ENCODE measurements at places on chromosomes 6 and 20.

DNA sequence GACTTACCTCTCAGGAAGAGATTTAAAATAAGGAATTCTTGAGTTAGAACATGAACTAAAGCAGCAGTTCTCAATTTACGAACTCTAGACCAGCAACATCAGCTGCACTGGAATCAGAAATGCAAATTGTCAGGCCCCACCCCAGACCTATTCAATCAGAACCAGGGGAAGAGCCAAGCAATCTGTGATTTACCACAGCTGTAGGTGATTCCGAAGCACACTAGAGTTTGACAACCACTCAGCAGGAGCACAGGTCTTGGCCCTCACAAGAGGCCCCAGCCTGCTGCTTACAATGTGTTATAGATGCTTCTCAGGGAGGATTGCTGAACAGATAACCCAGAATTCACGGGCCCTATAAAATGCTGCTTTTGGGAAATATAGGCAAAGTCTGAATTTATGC, 279.2 kb downstream of the PTPRK start:
- DNase-seq, result no peak

GRCh38 chr6:141265756-141266623, 866.7 kb upstream of the GJE1 start:
- no peak for DNase-seq

GRCh38 chr6:15322184-15322583, 76.3 kb downstream of the JARID2 start:
- no peak for DNase-seq

DNA sequence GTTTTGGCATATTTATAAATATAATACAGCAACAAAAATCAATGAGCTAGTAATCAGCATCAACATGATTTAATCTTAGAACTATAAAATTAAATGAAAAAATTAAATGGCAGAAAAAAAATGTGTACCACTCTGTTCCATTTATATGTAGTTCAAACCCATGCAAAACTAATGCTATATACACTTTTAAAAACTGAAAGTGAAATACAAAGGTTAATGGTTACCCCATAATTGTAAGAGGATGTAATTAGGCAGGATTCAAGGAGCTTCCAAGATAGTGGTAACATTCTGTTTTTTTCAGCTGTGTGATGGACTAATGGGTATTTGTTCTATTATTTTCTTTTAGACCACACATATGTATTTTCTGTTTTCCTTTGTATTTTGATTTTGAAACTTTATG, 492.1 kb downstream of the UTRN start:
- no peak for DNase-seq

GRCh38 chr6:106849120-106849519, 125.4 kb downstream of the CD24 start:
- DNase-seq, result no peak

DNA sequence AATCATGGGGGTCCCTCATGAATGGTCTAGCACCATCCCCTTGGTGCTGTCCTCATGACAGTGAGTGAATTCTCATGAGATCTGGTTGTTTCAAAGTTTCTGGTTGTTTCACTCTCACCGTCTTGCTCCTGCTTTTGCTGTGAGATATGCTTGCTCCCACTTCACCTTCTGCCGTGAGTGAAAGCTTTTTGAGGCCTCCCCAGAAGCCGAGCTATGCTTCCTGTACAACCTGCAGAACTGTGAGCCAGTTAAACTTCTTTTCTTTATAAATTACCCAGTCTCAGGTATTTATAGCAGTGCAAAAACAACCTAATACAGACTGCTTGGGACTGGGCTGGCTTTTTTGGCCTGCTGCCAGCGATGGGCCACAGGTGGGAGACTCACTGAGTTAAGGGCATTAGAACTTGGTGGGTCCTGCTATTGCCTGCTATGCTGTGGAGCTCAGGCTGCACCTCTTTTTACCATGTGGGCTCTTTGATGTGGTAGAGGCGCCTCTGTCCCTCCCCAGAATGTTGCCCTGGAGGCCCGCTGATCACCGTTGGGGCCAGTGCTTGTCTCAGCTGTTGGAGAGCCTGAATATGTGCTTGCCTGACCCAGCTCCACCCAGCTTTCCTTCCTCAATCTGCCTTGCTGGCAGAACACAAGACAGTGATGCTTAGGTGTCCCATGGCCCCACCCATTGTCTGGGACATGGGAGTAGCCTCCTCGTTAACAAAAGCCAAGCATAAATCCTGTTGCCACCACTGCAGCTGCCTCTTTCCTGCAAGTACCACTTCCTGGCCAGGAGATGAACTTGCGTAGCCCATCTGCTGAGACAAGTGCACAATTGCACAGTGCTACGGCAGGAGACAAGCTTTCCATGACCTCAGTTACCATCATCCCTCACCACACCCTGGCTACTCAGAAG, 47.1 kb downstream of the IGF2R start:
- DNase-seq, result no peak

GRCh38 chr20:53699906-53700305, 106.3 kb upstream of the ZNF217 start:
- no peak for DNase-seq

DNA sequence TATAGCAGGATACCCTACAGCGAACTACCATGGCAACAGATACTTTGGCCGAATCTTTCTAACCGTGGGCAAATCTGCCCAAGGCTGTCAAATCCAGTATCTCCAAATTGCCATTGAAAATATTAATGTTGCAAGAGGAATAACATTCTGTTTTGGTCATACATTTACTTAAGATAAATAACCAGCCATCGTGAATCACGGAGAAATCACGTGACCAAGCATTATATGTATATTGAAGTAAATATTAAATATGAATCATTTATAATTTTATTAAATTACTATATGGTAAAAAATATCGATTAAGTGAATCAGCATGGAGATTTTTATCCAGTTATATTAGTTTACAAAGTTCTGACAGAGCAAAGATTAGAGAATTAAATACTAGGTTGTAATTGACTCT, 714.6 kb upstream of the GJE1 start:
- DNase-seq, result no peak

DNA sequence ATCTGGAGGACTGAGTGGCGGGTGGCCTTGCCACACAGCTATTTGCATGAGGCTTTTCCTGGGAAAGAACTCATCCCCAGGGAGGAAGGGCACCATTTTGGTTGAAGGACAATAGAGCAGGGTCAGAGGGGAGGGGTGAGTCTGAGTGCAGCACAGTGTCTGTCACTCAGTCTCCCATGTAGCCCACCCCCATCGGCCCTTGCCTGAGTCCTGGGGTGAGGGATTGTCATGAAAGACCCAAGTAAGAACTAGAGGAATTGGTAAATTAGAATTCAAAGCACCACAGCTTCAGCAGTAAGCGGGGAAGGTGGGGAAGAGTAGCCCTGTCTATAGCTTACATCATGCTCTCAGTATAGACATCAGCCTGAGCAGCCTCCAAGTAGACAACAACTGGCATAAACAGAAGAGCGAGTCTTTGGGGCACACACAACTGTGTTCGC, 90.4 kb upstream of the TMEM30A start:
- DNase-seq, result no peak

DNA sequence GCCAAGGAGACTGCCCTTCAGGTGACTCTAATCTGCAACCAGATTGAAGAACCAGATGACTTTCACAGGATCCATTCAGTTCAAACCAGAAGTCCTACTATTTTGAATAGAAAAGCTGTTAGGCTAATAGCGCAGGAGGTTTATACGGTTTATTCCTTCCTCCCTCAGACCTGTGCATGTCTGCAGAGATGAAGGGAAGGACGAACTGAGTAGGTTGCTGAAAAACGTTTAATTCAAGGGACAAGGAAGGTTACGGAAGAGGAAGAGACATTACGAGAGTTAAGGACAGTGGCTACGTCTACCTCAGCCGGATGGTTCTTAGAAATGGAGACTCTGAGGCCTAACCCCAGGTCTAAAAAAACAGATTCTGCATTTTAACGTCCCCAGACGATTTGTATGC, 978 bp downstream of the AURKA start:
- no peak for DNase-seq

DNA sequence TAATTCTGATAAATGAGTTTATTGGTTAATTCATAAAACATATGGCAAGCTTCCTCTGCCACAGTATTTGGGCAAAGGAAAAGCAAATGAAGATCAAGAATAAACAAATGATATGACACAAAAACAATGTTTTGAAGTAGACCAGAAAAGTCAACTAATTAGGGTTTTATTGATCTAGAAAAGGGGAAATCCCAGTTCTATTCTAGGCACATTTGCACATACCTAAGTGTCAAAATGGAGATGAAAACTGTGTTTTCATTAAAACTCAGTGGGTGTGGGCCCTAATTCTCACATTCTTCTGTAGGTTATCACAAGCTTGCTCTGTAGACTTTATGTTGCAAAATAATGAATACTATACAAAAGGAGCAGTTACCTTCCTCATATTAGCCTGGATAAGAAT, 69.0 kb upstream of the TENT5A start:
- no peak for DNase-seq

DNA sequence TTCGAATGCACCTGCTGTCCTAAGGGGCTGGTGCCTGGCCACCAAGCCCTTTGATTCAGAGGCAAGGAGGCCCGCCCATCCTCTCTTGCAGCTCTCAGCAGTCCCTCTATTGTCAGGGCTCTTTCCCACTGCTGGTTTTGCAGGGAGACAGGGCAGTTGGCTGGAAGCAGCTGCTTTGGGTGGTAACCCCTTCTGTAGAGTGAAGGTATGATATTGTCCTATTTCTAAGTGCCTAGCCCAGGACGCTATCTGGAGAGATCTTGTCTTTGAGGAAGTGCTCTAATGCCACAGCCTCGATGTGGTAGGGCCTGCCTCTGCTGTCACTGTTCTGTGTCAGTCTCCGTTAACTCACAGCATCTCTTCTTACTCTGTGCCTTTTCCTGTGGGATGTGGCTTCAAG, 5.6 kb downstream of the PLCG1 start:
- DNase-seq, result no peak

GRCh38 chr6:27591699-27592480, 119.0 kb upstream of the ZNF184 start:
- DNase-seq, result no peak

- DNase-seq, result no peak
Observed at GRCh38 chr6:18154507-18155149, at the start of gene TPMT. TSS of gene TPMT (minus strand) at chr6:18155077. CDS start at chr6:18149127, 5,950 bp downstream.

DNA sequence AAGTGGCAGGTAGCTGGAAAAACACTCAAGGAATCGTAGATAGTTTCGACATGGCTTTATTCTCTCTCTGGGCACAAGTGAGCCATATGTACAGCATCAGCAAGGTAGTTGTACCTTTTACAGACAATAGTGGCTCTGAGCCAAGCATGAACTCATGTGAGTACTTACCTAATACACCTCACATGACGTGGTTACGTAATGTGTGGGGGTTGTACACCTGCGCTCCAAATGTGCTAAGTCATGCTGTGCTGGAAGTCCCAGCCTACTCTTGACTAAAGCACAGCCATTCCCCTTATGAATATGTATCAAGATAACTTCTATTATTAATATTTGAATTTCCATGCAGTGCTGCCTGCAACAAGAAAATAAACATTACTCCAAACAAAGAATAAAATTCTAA, 78.8 kb upstream of the HMGN3 start:
- no peak for DNase-seq

DNA sequence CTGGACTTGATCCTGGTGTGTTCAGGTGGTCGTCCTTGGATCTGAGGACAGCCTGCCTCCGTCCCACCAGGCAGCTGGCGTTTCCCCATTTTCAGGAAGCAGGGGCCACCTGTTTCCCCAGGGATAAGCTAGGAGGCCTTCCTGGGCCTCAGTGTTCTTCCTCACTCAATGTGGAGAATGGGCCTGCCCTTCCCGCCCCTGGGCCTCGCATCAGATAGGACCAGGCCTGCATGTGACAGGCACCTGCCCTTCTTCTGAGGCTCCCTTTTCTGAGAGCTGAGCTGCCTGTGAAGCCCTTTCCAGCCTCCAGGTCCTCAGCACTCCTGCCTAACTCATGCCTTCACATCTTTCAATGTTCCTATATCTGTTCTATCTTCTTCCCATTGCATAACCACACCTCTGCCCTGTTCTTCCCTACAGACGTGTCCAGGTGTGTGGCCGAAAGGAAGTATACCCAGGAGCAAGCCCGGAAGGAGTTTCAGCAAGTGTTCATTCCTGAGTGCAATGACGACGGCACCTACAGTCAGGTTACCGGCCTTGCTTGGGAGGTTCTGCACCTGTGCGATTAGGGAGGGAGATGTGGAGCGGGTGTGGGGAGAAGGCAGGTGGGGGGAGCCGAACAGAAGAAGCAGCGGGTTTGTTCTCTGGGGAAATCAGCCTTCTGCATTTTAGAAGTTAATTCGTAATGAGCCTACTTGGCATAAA, 85.1 kb downstream of the SMOC2 start:
- no peak for DNase-seq

DNA sequence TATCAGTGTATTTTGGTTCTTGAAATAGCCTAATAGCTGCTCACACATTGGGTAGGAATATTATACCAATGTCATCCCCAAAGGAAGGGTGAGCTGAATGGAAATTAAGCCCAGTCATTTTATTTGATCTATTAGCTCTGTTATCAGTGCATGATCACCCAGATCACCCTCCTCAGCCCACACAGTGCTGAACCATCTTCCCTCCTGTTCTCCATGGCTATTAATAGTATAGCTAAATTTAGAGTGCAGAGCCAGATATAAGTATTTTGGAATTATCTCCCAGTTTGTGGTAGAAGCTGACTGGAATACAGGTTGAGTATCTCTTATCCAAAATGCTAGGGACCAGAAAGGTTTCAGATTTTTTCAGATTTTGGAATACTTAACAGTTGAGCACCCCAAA, 45.4 kb downstream of the KCTD20 start:
- no peak for DNase-seq

DNA sequence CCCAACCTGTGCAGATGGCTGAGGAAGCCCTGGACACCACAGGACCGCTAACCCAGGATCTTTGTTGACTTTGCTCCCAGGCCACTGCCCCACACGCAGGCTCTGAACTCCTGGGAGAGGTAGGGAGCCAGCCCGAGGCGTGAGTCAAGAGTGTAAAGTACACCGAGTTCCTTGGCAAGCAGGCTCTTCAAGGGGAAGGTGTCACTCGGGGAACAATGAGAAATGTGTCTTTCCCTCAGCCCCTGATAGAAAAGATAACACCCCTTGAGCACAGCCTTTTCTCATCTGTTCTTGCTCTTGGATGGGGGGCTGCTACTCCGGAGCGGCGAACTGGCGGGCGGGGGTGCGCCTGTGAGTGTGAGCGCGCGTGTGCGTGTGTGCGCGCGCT, 472 bp upstream of the EDN3 start:
- no peak for DNase-seq

DNA sequence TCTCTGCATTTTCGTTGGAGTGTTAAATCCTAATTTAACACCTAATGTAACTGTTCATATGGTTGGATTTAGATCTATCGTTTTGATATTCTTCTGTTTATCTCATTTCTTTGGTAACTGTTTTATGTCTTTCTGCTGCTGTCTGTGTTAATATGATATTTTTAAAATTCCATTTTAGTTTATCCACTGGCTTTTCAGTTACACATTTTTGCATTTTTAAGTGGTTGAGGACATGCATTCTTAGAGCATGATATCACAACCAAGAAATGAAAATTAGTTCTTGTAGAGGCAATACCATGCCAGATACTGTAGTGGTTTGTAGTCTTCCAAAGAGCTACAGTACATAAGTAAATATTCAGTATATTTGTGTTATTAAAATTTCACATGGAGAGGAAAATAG, 58.6 kb downstream of the LIN28B start:
- DNase-seq, result no peak

GRCh38 chr6:83051377-83052172, 14.1 kb downstream of the UBE3D start:
- no peak for DNase-seq

GRCh38 chr6:146905181-146905704, 299.0 kb upstream of the STXBP5 start:
- DNase-seq, result no peak

GRCh38 chr6:34182751-34183531, 37.1 kb upstream of the GRM4 start:
- DNase-seq, result no peak

All from posterior cingulate gyrus (tissue), 11 donors.